ENCODE measurements at places on chromosomes 4 and X.
A peak's percentile ranks its signal among the peaks of the same experiment; 100 is the strongest.

- DNase-seq = no peak
Observed at GRCh38 chrX:79153348-79153747, 8.9 kb downstream of the GPR174 start.

DNA sequence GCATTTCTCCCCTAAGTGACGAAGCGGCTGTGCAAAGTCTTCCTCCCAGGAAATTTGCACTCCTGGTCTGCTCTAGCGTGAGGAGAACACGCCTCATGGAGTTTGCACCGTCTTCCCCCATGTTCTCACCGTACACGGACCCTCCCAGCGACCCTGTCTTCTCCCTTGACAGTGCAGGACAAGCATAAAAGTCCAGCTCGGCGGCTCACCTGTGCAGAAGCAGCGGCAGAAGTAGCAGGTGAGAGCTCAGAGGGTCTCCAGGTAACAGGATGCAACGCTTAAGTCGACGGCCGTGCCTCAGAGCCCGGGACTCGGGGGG is 314 bp downstream of the P2RY8 start:
- DNase-seq = no peak

DNA sequence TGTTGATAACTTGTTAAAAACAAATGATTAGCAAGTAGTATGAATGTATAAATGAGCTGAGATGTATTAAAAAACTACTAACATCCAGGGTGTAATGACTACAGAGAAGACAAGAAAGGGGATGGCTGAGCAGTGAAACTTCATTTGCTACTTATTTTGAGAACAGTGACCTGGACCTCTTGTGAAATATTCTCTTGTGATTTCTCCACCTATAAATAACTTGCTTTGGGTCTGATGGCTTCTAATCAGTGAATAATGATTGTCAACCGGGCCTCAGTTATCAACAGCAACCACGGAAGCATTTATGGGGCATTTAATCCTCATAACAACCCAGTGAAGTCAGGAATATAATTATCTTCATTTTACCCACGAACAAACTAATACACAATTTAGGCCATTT is 154.2 kb upstream of the HAND2 start:
- DNase-seq = no peak

DNA sequence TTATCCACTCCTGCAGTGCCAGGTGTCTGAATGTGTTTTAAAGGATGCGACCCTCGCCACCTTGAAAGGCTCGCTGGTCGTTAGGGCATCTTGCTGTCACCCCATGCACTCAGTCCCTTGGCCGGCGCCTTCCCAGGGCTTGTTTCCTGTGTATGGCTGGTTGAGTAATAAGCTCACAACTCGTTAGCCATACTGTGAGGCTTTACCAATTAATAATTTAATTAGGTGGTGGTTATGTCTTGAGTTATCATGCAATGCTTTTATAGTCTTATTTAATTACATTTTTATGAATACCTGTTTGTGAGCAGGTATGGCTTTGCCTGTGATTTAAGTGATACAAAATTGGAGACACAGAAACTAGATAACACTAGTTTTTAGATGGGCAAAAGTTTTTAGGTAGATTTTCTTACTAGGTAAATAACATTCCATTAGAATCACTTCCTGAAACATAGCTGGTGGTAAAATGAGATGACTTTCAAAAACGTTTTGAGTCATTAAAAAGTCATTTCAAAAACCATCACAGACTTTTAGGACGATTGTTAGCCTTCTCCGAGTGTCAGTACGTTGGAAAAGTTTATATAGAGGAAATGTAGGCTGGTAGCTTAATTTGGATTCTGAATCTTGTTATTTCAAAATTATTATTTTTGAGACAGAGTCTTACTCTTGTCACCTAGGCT is 18.2 kb downstream of the PTTG2 start:
- DNase-seq = no peak

DNA sequence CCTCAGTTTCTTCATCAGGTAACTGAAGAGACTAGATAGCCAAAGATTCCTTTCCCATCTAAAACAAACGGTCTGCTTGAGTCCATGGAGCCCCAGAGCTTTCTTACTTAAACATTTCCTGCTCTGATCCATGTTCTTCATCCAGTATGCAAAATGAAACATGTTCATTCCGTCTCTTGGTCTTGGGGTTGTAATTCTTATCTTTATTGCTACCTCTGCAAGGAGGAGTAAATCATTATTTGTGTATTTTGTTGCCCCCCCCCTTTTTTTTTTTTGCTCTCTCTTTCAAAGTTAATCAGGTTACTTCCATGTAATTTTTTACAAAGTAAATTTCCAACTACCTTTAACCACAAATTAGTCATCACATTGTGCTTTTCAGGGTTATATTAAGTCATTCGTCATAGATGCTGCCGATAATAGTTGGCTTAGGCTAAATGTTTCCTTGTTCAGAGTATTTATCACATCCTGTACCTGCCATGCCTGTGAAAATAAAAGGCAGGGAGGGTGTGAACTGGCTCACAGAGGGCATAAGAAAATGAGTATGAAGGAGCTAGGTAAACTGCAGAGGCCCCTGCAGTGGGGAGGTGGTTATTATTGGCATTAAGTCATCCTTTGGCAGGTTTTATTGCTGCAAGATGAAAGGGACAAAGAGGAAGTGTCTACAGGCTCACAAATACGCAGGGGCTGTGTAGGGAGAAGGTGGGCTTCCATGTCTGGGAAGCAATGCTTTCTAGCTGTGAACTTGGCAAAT is 76.7 kb upstream of the HS3ST1 start:
- peak; percentile 1 for DNase-seq

- DNase-seq = no peak
Observed at GRCh38 chr4:2545321-2546013, 9.0 kb downstream of the FAM193A start.

GRCh38 chrX:11530621-11531020 is 135.1 kb downstream of the ARHGAP6 start:
- no peak for DNase-seq

GRCh38 chr4:76726176-76726575 is 171.8 kb downstream of the SOWAHB start:
- no peak for DNase-seq

GRCh38 chr4:4633431-4633830 is 91.6 kb upstream of the STX18 start:
- DNase-seq = no peak

- DNase-seq = no peak
Observed at GRCh38 chr4:102868153-102868780, 525 bp upstream of the CISD2 start.

DNA sequence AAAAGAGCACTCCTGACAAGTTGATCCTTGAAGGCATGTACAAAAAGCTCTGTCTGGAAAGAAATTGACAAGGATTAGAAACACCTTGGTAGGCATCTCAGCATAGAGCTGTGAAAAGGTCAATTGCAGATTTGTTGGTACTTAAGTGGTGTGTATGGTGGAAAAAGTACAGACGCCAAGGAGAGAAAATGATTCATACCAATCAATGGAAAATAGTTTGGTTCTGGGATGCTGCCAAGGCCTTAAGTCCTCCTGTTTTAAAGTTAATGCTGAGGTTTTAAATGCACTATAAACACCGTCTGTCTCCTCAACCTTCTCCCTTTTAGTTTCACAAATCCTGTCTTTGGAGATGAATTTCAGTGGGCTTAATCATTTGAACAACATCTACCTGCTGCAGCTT is 524.1 kb downstream of the IL15 start:
- DNase-seq = no peak

- no peak for DNase-seq
Observed at GRCh38 chr4:12036450-12036849, 607.8 kb upstream of the HS3ST1 start.

GRCh38 chrX:50677789-50678188 is 136.2 kb downstream of the SHROOM4 start:
- no peak for DNase-seq

DNA sequence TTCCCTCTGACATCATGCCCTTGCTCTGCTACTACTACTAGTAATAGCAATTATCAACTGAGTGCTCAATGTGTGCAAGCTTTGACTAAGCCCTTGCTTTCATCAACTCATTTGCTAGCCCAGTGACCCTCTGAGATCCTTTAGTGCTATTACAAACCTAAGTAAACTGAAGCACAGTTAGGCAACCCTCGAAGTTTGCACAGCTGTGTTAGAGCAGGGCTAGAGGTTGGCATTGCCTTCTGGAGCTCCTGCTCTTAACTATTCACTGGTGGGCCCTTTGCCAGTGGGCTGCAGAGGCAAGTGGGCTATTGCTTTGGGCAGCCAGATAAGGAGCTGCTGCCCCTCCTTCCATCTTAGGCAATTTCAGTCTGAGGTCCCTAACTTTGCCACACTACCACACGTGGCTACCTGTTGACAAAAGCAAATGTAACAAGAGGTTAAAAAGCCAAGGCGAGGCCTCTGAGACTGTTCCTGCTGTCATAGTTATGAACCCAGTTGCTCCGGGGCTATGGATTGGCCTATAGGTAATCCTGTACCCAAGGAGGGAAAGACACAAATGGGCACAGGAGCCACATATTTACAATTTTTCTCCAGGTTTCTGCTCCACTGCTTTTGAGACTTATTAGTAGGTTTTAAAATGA is 41.5 kb upstream of the ANKRD50 start:
- no peak for DNase-seq

DNA sequence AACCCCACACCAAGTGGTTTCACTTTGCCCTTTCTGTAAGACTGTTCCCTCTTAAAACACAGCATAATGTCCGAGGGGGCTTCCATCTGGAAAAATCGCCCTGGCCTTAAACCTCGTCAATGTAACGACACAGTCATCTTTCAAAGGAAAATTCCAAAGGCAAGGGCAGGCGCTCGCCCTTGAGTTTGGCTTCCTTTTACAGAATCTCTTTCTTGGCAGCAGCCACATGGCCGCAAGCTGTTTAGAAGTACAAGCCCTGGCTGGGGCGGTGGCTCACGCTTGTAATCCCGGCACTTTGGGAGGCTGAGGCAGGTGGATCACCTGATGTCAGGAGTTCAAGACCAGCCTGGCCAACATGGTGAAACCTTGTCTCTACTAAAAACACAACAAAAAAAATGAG is 27.1 kb upstream of the GRPEL1 start:
- no peak for DNase-seq

- DNase-seq = no peak
Observed at GRCh38 chr4:185730849-185731608, 81.0 kb downstream of the SORBS2 start.

- DNase-seq = no peak
Observed at GRCh38 chrX:40201329-40201885, 103.6 kb upstream of the BCOR start.

GRCh38 chr4:54127660-54128059 is 27.7 kb downstream of the GSX2 start:
- DNase-seq = no peak

DNA sequence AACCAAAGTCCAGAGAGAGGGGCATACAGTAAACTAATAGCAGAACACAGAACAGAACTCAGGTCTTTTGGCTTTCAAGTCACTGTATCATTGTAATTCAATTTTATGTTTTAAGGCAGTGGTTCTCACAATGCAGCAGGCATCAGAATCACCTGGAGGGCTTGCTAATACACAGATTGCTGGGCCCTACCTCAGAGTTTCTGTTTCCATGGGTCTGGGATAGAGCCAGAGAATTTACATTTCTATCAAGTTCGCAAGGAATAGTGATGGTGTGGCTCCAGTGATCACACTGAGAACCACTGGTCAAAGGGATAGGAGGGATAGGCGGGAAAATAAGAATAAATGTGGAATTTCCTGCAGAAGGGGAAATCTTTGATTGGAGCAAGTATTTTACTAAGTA is 36.7 kb downstream of the LANCL3 start:
- DNase-seq = no peak

- no peak for DNase-seq
Observed at GRCh38 chr4:184203300-184203699, 14.4 kb downstream of the ENPP6 start.

DNA sequence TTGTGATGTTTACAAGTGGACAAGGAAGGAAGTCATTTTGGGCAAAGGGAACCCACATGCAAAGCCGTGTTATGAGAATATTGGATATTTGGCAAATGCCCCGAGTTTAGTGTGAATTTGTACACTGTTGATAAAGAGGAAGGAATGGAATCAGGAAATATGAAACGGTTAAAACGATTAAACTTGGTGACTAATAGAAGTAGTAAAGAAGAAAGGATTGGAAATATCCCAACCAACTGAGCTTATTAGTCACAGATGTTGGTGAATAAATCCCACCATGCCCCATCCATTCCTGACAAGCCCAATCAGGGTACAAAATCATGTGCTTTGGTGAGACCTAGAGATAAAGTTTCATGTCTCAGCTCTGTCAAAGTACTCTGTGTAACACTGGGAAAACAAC is 22.0 kb downstream of the ARHGAP24 start:
- DNase-seq = no peak

DNA sequence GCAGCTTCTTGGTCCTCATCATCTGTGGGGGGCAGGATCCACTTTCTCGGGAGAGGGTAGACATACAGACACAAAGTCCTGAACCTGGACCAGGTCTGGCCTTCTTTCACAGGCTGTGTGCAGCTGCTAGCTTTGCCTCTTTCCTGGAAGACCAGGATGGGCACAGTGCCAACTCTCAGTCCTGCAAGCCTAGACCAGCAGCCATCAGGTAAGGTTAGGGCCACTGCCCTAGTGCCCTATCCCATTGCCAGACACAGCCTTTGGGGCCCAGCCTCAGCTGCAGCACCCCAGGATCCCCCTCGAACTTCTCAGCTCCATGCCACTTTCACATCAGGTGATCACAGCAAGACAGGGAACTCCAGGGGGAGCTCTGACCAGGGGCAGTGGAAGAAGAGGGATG is 38.4 kb downstream of the ZNF185 start:
- DNase-seq = no peak

DNA sequence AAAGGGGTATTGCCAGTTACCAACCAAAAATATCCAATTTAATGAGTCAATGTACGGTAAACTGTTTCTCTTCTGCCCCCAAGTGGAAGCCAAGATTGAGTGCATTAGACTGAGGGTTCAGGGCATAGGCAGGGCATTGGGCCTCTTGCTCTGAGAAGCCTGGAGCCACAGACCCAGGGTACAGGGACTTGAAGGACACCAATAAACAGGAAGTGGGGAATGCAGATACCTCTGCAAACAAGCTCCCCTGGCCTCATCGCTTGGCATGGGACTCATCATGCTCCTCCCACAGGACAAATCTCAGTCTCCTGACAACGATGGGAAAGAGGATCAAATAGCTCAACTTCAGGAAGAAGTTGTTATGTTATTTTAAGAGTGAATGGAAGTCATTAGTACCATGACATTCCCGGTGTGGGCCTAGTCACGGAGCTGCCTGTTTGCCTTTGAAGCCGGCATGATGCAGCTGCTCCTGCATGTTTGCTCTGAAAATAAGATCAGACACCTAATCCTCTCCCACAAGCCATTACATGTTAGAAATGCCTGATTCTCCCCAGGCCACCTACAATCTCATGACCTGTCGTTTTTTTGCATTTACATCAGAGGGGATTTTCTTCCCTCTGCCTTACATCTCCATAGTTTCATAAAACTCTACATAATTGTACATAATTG is 224.2 kb downstream of the RCHY1 start:
- no peak for DNase-seq

- no peak for DNase-seq
Observed at GRCh38 chrX:23773601-23774175, 9.3 kb upstream of the SAT1 start.

DNA sequence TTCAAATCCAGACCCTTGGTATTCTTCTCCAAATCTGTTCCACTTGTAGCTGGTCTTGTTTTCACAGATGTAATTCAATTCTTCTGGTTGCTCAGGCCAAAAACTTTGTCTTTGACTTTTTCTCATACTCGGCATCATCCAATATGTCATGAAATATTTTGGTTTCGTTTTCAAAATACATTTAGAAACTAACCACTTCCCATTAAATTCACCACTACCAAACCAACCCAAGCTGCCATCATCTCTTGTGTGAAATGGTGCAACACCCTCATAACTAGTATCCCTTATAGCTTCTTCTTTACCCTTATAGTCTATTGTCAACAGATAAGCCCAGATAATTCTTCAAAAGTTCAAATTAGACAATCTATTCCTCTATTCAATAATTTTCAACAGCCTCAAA is 192.1 kb downstream of the PRR32 start:
- DNase-seq = no peak

Measured in stimulated activated CD8-positive, alpha-beta memory T cell treated with anti-CD3 and anti-CD28 coated beads, Interleukin-4, amount 100 ng/mL, for 1 hour (primary cell).